Activated naive CD8-positive, alpha-beta T cell treated with anti-CD3 and anti-CD28 coated beads, Interleukin-2, amount 10 ng/mL, durations not matched to agents 7 days and 5 days (primary cell): ENCODE measurements at places on chromosomes 16 and 17. TPM values are rescaled to one million over a fixed set of nuclear protein-coding genes. Genes with fewer than 3 reads are reported as not detected.

- DNase-seq: no peak
Observed at GRCh38 chr17:354651-355556, 2.3 kb upstream of the RPH3AL start.

GRCh38 chr16:70770291-70770625, 30.7 kb downstream of the VAC14 start:
- no peak for DNase-seq

ZNF267 gene
- 60.9 TPM for total RNA-seq

- DNase-seq: no peak
Observed at GRCh38 chr16:70705056-70705455, 19.2 kb upstream of the MTSS2 start.

NLE1 gene
- 13.4 TPM for total RNA-seq

DNA sequence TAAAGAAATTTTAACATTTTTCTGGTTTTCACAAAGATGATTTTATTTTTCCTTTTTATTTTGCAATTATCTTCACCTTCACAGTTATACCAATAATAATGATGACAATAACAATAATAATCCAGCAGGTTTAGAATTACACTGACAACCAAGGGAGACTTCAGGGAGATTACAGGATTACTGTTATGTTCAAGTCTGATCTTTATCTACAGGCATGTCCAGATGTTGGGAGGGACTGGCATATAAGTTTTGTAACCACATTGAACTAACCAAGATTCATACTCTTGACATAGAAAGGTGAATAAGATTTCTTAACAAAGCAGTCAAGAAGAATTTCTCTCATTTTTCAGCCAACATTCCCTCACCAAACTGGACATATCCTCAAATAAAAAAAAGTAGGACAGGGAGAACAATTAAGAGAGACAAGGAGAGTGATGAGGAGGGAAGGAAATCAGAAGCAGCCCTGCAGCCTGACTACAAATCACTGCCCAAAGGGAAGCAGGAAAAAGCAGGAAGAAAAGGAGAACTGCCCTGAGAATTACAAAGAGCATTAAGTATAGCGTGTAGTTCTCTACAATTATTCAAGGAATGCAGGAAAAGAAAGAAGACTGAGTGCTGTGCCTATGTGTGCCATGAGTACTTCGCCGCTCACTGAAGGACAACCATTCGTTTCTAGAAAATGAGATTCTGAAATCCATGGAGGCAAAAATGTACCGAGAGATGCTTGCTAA, 155.7 kb upstream of the C17orf78 start:
- no peak for DNase-seq

- no peak for DNase-seq
Observed at GRCh38 chr16:57341441-57342303, 16.9 kb upstream of the CCL22 start.

DNA sequence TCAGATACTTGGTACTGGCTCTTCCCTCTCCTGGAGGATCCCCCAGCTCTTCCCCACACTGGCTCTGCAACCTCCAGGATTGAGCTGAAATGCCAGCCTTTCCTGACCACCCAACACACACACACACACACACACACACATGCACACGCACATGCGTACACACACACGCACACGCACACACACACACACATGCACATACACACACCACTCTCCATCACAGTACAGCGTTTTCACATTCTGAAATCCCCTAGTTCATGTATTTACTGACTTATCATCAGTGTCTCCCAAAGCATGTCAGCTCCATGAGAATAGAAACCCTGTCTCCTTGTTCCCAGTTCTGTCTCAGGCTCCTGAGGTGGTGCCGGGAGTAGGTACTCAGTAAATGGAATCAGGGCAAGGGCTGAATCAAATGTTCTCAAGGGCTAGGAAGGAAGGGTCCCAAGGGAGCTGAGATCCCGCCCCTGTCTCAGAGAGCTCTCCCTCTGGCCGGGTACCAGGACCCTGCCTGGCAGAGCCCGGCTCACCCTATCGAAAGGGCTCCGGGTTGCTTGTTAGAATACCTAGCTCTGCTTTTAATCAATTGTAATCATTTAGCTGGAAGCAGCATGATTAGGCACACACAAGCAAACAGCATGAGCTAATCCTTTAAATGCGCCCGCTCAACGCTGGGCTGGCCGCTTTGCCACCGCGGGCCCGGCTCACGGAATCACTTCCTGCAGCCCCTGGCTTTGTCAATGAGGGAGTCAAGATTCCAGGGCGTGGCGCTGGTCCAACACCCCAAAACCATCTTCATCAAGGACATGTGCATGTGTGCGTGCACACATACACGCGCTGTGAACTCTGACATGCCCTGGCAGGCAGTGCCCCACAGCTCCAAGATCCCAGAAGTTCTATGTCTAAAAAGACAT, 140.7 kb downstream of the C16orf78 start:
- no peak for DNase-seq

UBE2G1 gene
- 69.4 TPM for total RNA-seq

DYNLRB2 gene
- total RNA-seq: not detected

DNA sequence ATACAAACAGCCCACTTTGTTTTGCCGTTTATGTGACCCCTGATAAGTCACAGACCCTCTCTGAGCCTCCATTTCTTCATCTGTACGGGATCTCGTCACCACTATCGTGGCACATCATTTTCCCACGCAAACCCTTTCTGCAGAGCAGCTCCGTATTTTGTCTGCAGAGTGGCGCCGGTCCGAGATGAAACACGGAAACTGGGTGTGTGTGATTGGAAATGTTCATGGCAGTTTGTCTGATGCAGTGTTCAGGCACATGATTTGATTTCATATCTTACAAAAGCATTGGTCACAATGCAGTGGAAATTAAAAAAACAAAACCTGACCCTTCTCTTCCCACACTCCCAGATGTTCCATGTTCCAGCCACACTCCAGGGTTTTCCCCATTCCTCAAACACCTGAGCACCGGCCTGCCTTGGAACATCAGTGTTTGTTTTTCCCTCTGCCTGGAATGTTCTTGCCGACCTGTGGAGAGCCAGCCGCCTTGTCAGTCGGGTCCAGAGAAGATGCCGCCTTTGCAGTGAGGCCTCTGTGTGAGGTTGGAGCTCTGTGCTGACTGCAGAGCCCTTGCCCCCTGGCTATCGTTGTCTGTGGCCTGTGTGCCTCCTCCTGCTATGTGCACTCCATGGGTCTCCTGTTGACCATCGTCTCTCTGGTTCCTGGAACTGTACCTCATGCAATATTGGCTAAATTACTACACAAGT, 39.2 kb downstream of the NT5M start:
- peak; percentile 10 for DNase-seq

GRCh38 chr17:3857261-3858105, 11.4 kb upstream of the NCBP3 start:
- no peak for DNase-seq

DNA sequence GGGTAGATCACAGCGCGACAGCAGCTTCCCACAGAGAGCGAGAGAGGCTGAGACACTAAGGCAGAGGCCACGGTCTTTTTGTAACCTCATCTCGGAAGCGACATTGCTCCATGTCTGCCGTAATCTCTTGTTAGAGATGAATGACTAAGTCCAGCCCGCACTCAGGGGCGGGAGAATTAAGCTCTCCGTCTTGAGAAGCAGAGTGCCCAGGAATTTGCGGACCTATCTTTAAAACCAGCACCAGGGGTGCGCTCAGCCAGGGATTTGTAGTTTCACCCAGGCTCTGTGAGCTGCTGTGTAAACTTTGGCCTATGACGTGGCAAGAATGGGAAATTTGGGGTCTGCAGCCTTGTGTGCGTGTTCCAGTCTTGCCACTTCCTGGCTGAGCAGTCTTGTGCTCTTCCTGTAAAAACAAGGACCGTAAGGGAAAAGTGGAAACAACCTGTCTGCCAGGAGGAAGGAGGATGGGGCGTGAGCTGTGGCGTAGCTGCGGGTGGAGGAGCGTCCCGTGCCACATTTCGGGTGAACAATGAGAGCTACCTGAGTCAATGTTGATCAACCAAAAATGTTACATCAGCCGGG, 16.0 kb upstream of the JPH3 start:
- no peak for DNase-seq
